Calu3 (cell line): ENCODE measurements at places on chromosomes 3 and 15. TPM values are rescaled to one million over a fixed set of nuclear protein-coding genes. Genes with fewer than 3 reads are reported as not detected.

The RLBP1 gene
- total RNA-seq, result not detected in 2 replicates

The RAB6B gene
- 0.85 and 4.7 TPM in 2 replicates for total RNA-seq

DNA sequence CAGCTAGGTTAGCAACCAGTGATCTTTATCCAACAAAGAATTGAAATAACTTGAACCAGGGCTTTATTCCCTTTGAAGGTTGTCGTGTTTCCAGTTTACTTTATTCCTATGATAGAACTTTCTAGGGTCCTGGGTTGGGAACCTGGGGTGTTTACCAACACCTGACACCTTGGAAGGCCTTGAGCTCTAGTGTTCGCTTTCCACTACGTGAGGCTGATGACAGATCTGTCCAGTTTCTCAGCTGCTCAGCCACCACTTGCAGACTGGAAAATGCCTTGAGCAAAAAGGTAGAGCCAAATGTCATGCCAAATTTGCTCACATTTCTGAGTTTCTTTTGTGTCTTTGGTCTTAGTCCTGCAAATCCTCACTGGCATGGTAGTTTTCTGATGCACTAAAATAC, 227.2 kb downstream of the ADAMTSL3 start:
- H3K4me3 ChIP-seq, result no peak overlapping the region
- no peak overlapping the region for H3K27ac ChIP-seq
- DNase-seq, result no peak
- no peaks in the 10 kb centered on the region for H3K27me3 ChIP-seq

GRCh38 chr3:5442786-5443138, 255.3 kb downstream of the EDEM1 start:
- H3K27me3 ChIP-seq, result no peaks in the 10 kb centered on the region
- no peak overlapping the region for H3K4me3 ChIP-seq
- H3K36me3 ChIP-seq, result no peaks in the 10 kb centered on the region
- no peak overlapping the region for H3K27ac ChIP-seq

GRCh38 chr15:78398076-78398825, 39.8 kb upstream of the IREB2 start:
- DNase-seq, result no peak
- H3K36me3 ChIP-seq, result no peaks in the 10 kb centered on the region
- H3K4me3 ChIP-seq, result no peak overlapping the region
- H3K4me1 ChIP-seq, result no peaks in the 10 kb centered on the region
